ENCODE measurements at places on chromosomes 2 and 18.

- no peak for DNase-seq
These were observed 112.6 kb downstream of the COPS8 start for GRCh38 chr2:237198164-237198855.

DNA sequence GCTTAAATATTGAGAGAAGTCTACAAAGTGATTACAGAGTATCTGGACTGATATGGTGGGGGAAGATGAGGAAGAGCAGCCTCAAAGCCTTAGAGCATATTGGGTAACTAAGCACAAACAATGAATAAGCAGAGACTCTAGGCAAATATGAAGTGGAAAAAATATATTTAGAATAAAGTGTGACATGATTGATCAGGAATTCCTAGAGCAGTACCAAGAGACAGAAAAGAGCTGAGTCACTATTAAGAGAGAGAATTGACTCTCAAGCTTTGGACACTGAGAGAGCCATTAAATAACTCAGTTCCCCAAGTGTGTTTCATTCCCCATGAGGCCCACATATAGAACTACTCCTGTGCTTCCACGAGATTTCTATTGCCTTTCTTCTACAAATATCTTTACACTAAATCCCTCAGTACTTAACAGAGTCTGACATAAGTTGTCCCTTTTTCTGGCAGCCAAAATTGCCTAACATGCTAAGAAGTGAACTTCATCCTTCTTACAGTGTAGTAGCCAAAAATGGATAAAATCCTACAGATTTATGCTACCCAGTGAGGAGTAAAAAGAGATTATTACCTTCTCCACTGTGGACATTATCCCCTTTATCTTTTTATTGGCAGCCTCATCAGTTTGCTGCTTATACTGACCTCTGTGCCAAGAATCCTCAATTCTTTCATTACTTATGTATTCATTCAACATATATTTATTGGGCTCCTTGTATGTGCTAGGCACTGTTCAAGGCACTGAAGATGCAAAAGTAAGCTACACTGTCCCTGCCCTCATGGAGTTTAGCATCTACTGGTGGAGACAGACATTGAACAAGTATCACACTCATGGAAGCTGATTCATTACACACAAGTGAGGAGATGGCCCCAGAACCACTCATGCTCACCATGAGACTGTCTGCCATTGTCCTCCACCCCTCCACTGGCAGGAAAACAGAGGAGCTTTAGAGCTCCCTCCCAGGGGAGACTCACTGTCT lies 45.4 kb downstream of the SLC40A1 start:
- DNase-seq: no peak

GRCh38 chr2:37786854-37787253 lies 115.4 kb upstream of the CDC42EP3 start:
- DNase-seq: peak; percentile 72

- DNase-seq: no peak
These were observed 215.8 kb upstream of the ACVR2A start for GRCh38 chr2:147628971-147629421.

DNA sequence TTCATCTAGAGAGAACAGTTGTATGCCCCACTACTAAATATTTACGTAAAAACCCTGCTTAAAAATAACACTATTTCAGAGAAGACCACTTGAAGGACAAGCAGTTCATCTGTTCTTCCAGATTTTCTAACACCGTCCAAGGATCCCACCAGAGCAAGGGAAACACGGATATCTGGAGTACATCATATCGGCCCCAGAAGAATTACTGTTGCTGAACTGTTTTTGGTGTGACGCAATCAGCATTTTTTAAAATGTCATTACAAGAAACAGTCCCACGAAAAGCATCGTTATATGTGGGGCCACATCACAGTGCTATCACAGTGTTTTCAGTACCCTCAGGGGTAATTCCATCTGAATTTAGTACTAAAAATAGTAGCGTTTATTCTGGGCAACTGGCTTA lies 134.5 kb upstream of the PKDCC start:
- DNase-seq: no peak

GRCh38 chr2:59390581-59390980 lies 1149.5 kb upstream of the FANCL start:
- DNase-seq: no peak

DNA sequence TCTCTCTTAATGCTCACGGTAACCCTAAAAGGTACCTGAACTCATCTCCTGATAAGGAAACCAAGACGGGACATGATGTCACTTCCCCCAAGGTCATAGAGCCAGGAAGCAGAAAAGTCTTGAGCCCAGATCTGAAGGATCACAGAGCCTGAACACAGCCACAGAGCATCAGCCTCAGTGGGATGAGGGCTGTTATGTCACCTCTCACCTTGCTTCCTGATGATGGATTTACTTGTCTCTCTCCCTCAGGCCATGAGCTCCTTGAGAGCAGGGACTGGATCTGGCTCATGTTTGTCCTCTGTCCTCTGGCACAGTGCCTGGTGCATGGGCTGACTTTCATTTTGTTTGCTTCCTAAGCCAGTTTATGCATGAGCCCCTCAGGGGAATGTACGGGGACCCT lies 54.2 kb downstream of the SERTAD2 start:
- DNase-seq: no peak

DNA sequence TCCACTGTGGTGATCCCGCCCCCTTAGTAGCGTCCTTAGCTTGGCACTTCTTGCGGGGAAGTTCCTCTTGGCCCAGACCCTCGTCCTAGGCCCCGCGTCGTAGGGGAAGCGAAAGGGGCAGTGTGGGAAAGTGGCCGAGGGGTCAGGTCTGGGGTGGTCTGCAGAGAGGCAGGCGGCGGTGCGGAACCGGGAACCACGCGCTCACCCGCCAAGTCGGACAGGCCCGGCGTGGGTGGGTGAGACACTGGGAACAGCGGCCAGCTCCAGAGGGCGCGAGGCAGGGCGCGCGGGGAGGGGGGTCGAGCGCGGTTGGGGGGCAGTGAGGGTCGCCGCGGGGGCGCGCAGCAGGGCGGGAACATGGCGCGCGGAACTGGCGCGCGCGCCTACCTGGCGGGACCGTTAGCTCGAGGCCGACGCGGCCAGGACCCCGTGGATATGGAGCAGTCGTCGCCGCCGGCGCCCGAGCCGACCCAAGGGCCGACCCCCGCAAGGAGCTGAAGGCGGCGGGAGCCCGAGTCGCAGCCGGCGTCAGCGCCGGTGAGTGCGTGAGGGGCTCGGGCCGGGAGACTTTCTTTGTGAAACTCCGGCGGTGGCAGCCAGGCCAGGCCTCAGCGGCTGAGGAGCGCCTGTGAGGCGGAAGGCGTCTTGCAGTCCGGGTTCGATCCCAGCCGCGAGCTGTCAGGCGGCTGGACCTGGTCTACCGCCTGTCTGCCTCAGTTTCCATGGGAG lies 2896.7 kb upstream of the TEKT4 start:
- DNase-seq: no peak

DNA sequence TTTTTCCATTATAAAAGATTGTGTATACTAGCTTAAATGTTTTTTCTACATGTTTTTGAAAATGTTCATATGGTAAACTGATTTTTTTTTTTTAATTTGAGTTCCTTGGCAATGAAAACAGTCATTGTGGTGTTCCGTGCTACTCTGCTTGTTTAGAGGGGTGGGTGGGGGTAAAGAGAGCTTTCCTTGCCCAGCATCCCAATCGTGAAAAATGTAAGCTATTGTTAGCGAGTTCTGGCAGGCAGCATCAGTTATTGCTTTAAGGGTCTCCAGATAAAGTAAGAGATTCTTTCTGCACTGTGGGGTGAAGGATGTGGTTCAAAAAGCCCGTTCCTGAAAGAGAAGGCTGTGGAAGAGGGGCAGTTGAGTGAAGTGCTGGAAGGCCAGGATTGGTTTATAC lies 118.4 kb downstream of the TANC1 start:
- DNase-seq: no peak

GRCh38 chr2:28340312-28341202 lies 52.1 kb upstream of the FOSL2 start:
- no peak for DNase-seq

DNA sequence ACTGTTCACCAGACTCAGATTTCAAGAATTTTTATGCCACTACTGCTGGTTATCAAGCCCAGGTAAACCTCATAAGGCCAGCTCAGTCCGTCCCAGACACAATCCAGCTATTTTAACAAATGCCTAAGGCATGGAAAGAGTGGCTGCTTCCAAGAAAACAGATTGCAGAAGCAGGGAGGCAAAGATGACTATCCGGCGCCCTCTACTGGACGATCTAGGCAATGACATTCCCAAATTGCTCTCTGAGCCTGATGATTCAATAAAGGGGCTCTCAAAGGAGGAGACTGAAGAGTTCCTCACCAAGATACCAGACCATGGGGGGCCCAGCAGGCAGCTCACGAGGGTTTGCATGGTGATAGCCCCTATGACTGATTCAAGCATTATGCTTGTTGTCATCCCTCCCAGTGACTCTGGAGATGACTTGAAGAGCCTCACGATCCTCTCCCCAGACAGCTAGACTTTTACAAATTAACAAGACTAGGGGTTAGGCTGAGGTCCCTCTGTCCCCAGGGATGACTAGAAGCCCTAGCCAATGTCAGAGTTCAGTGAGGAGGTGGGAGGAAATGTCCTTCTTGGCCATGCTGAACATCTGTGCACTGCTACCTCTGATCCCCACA lies 25.0 kb downstream of the SERPINB8 start:
- DNase-seq: peak; percentile 19

DNA sequence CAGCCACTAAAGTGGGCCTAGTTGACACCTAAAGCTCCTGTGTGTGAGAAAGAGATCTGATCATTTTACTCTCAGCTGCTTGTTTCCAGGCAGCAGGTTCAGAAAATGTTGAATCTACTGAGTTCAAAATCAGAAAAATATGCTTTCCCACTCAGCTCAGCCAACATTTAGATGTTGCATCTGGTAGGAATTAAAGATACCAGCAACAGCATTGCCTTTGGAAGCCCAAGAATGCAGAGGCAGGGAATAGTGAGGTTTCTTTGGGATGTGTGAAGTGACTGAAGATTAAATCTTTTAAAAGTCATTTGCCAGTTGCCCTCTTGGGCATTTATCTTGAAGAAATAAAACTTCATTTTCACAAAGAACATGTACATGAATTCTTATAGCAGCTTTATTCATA lies 33.9 kb upstream of the DOCK10 start:
- no peak for DNase-seq

GRCh38 chr2:85741833-85742455 lies 11.8 kb upstream of the ATOH8 start:
- DNase-seq: no peak

DNA sequence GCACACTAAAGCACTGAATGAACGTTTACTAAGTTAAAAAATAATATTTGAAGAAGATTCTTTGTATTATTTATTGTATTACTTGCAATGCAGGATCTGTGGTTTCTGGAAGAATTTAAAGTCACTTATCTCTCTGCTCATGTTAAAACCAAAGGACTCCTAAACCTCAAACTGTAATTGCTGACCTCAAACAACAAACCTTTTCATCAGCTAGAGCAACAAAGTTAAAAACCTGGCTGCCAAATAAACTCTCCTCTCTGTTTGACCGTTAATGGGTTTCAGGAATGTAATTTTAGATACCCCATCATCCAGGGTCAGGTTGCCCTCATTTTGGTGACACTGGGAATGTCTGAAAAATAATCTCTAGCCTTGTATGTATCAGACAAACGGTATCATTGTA lies 239.1 kb downstream of the TGIF1 start:
- no peak for DNase-seq

GRCh38 chr18:41767960-41768359 lies 187.1 kb upstream of the PIK3C3 start:
- DNase-seq: no peak

GRCh38 chr2:196952936-196953335 lies 26.4 kb upstream of the PGAP1 start:
- DNase-seq: no peak

DNA sequence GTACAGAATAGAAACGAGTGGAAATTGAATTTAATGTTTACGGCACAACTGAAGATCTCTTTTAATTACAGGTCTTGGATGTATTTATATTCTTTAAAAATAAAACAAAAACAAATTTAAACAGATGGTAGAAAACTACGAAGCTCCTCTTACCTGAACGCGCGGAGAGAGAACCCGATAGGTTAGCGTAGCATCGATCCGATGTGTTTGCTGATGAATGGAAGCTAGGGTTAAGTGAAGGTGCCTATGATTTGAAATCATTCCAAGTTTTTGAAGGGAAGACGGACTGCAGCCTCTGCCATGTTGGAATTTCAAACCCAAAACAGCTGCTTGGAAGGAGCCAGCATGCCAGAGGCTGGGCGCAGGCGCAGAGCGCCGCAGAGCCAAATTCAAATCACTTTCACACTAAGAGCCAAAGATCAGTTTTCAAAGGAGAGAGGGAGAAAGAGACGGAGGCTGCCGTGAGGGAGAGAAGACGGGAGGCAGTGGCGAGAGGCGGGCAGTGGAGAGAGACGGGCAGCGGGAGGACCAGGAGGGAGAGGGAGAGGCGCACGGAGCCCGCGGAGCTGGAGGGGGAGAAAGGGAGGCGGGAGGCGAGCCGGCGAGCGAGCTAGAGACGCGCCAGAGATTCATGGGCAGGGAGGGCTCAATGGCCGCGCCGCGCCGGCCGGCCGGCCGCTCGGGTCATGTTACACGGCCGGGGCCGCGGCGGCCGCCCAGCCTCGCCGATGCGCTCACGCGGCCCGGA lies at the start of gene FIGN:
Gene FIGN, minus strand, starts transcription at position 324 of the 748 bp plus-strand sequence. CDS start 1,081 bp downstream, outside the sequence.
- no peak for DNase-seq

DNA sequence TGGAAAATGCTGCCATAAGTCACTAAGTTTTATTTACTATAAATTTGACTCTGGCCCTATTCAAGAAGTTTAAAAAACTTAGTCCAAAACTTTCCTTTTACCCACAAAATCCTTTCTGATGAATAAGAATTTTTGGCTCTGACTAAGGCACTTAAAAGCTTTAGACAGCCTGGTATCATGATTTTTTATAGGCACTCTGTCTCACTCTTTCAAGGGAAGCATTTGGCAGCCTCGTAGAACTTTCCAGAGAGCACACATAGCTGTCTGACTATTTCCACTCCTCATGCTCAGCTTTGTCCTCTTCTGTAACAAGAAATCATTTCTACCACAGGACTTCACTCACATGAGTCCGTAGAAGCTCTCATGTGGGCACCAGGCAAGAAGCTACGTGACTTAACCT lies 32.3 kb upstream of the XDH start:
- no peak for DNase-seq

- no peak for DNase-seq
These were observed 136.9 kb downstream of the MYO3B start for GRCh38 chr2:170314744-170315447.

- no peak for DNase-seq
These were observed 169.2 kb downstream of the ETAA1 start for GRCh38 chr2:67566285-67566684.

GRCh38 chr2:47057687-47058002 lies 97.5 kb downstream of the STPG4 start:
- DNase-seq: no peak

- peak; percentile 12 for DNase-seq
These were observed 910.4 kb upstream of the GYPC start for GRCh38 chr2:125745514-125745913.

DNA sequence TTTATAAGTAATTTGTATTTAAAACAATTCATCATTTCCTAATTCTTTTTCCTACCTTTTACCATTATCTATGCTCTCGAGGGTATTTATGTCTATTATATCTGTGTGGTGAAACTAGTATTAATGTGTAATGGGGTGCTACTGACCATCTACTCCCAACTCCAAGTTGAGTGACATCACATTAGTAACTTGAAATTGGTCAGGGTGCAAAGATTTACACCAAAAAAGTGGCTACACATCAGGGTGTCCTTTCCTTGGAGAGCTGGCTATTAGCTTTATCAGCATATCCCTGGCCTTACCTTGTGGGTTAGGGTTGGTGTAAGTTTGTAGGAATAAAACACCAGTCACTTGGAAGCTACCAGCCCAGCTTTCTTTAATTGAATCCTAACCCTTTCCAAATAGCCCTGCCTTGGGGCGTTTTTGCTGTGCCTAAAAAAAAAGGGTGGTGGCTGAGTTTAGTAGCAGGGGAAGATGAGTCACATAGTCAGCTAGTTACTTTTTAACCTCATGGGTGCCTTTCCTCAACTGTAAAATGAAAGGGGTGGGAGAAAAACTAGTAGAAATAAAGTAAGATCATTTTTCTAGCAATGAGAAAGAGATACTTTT lies 14.0 kb downstream of the ANXA4 start:
- DNase-seq: peak; percentile 87

Measured in LoVo (cell line).